ENCODE measurements at places on chromosomes 2 and 18. TPM values are rescaled to one million over a fixed set of nuclear protein-coding genes. Genes with fewer than 3 reads are reported as not detected.

Gene ADD2
- not detected for total RNA-seq

Gene SLC66A3
- total RNA-seq = 29.8 TPM

Gene CXCR1
- total RNA-seq = not detected

Gene IL1A
- total RNA-seq = 0.32 TPM

Gene BOLA3
- total RNA-seq = 50.1 TPM

Gene ANAPC1
- total RNA-seq = 54.8 TPM

Gene ABCB11
- total RNA-seq = under 0.01 TPM

Gene VWC2L
- under 0.01 TPM for total RNA-seq

Gene CDH7
- not detected for total RNA-seq

Gene COBLL1
- total RNA-seq = 13.4 TPM

Gene MAB21L4
- total RNA-seq = not detected

Gene GAREM1
- 0.97 TPM for total RNA-seq

Gene EPHA4
- 17.3 TPM for total RNA-seq

Gene SULT1C2
- total RNA-seq = not detected

Gene ESPNL
- total RNA-seq = 4.2 TPM

Gene SALL3
- not detected for total RNA-seq

Gene TMEM214
- total RNA-seq = 57.7 TPM

Gene RSAD2
- 1.3 TPM for total RNA-seq

Gene TNFAIP6
- total RNA-seq = 13.2 TPM

Gene IL1F10
- total RNA-seq = not detected

Gene ACTG2
- 59.6 TPM for total RNA-seq

Gene KCNE4
- total RNA-seq = 13.4 TPM

Gene ABHD1
- total RNA-seq = not detected

Gene IGFBP2
- 15.5 TPM for total RNA-seq

Gene ZNF396
- 1.3 TPM for total RNA-seq

Gene ANKRD53
- total RNA-seq = 1.3 TPM

Gene GCG
- not detected for total RNA-seq

Gene CNRIP1
- total RNA-seq = 25.1 TPM

Gene IL18R1
- total RNA-seq = 0.64 TPM

Gene RFX8
- 1.7 TPM for total RNA-seq

Gene TEKT4
- not detected for total RNA-seq

Gene MRPL44
- total RNA-seq = 32.0 TPM

Gene NXPH2
- total RNA-seq = under 0.01 TPM

Gene IL36A
- not detected for total RNA-seq

Gene FAM110C
- not detected for total RNA-seq

Gene ACVR2A
- 25.9 TPM for total RNA-seq

Gene ADGRF3
- total RNA-seq = under 0.01 TPM
